ENCODE measurements at places on chromosomes 7 and 10. TPM values are rescaled to one million over a fixed set of nuclear protein-coding genes. Genes with fewer than 3 reads are reported as not detected.
A peak's percentile ranks its signal among the peaks of the same experiment; 100 is the strongest.

- H3K27ac ChIP-seq, result no peak overlapping the region
- no peak for DNase-seq
- H3K27me3 ChIP-seq, result no peaks in the 10 kb centered on the region
- no peak overlapping the region for H3K4me3 ChIP-seq
- H3K36me3 ChIP-seq, result no peaks in the 10 kb centered on the region
Measured at GRCh38 chr10:30903397-30904138, 128.1 kb downstream of the ZNF438 start.

DNA sequence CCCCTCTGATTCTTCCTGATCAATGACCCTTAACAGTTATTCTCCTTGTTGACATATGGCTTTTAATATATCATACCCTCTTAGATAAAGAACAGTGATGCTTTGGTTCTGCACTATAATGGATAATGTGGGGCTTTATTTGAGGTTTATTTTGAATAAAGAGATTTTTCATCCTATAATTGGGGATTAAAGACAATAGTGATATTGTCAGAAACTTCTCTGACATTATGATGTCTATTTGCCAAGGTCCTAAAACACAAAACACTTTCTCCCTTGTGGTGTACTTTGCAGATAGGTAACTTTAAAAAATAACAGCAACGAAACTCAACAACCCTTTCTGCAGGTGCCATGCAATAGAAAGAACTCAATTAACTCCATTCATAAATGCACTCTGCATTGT, 243.6 kb upstream of the RHOBTB1 start:
- no peaks in the 10 kb centered on the region for H3K27me3 ChIP-seq
- H3K36me3 ChIP-seq, result no peaks in the 10 kb centered on the region
- H3K27ac ChIP-seq, result no peak overlapping the region
- H3K4me3 ChIP-seq, result no peak overlapping the region
- no peak for DNase-seq

DNA sequence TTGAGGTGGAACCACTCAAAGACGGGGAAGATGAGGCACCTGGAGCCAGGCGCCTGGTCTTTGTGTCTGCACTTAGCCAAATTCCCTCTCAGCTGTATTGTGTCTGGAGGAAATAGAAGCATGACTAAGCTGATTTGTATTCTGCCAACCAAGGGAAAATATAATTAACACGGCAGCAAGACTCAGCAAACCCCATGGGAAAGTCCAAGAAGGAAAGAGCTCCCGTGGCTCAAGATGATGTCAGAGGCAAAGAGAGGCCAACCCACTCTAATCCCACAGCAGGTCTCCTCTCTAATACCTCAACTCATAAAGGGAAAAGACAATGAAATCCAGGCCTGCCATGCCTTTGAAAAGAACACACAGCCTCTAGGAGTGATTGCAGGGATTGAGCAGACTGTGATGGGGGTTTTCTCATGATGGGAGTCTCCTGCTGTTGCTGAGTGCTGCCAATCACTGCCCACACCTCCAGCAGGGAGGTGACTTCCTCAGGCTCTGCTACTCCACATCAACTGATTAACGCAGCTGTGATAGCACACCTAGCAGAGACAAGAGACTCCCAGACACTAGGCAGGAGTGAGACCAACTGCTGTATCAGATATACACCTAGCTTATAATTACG, 255.5 kb upstream of the C7orf33 start:
- H3K27me3 ChIP-seq, result no peaks in the 10 kb centered on the region
- no peak overlapping the region for H3K27ac ChIP-seq
- no peak for DNase-seq
- peaks cover 31% of the 10 kb centered on the region for H3K4me1 ChIP-seq
- no peak overlapping the region for H3K4me3 ChIP-seq
- no peaks in the 10 kb centered on the region for H3K36me3 ChIP-seq

Gene RTKN2
- total RNA-seq, result 9.3 TPM

GRCh38 chr10:78529262-78529661, 495.6 kb downstream of the RPS24 start:
- no peaks in the 10 kb centered on the region for H3K27me3 ChIP-seq
- no peak overlapping the region for H3K4me3 ChIP-seq
- no peak for DNase-seq
- H3K27ac ChIP-seq, result no peak overlapping the region

Gene CAV1
- total RNA-seq, result 73.6 TPM

Gene JCAD
- total RNA-seq, result 0.91 TPM

DNA sequence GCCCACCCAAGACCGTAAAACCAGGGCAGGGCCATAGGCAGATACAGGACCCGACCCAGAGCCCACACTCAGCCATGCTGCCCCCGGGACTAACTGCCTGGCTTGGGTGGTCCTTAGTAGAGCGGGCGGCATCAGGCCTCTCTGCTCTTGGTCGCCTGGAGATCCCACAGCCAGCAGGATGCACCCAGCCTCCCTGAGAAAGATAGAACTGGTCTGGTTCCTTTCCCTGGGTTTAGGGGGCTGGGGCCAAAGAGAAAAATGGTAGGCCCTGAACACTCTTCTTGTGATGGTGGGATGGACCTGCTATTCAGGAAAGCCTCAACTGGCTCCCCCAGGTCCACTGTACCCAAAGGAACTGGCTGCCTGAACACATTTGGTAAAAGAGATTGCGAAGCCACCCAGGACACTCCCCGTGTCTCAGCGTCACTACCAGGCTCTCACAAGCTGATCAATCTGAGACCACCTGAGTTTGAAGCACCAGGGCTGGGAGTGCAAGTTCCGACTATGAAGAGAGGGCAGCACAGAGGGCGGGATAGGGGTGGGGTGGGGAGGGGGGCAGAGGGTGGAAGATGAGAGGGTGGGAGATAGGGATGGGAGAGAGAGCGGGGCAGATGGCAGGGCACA, 591.5 kb downstream of the DNAJB6 start:
- no peak for DNase-seq
- no peak overlapping the region for H3K27ac ChIP-seq
- no peaks in the 10 kb centered on the region for H3K4me1 ChIP-seq
- H3K4me3 ChIP-seq, result no peak overlapping the region
- H3K27me3 ChIP-seq, result no peaks in the 10 kb centered on the region

Gene DDC
- total RNA-seq, result not detected

Gene CACNB2
- total RNA-seq, result 37.0 TPM

GRCh38 chr10:100535338-100535714, 417 bp upstream of the HIF1AN start:
- DNase-seq, result no peak
- H3K36me3 ChIP-seq, result peaks cover 7% of the 10 kb centered on the region
- peak overlapping the region; percentile 74 for H3K27ac ChIP-seq
- no peaks in the 10 kb centered on the region for H3K27me3 ChIP-seq
- H3K4me3 ChIP-seq, result peak overlapping the region; percentile 72
- peaks cover 36% of the 10 kb centered on the region for H3K4me1 ChIP-seq

Gene RBP3
- not detected for total RNA-seq

- H3K4me1 ChIP-seq, result no peaks in the 10 kb centered on the region
- no peaks in the 10 kb centered on the region for H3K27me3 ChIP-seq
- no peaks in the 10 kb centered on the region for H3K36me3 ChIP-seq
- no peak for DNase-seq
Measured at GRCh38 chr7:8134089-8134733, 127.8 kb downstream of the ICA1 start.

DNA sequence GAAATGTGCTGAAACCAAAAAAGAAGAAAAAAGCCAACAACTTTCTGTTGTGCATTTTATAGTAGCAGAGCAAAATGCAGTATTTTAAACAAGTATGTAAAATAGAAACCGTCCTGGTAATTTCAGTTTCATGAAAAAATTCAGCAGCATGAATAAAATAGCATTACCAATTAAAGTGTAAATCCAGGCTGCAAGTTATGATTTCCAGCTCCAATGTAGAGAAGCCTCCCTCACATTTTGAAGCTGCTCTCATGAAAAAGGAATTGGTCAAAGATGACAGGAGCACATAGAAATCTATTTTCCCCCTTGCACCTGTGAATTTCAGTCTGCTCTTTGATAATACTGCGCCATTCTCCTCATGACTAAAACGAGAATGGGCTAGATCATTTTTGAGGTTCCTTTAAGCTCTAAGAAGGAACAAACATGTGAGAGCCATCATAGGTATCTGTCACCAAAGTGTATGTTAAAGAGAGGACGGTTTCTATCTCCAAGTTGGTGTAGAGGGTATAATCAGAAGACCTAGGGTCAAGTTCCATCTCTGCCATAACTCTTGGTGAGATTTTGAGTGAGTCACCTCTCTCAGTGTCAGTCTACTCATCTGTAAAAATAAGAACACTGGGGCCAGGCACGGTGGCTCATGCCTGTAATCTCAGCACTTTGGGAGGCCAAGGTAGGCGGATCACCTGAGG, 107.5 kb downstream of the MTPAP start:
- no peak overlapping the region for H3K4me3 ChIP-seq
- DNase-seq, result no peak
- no peaks in the 10 kb centered on the region for H3K27me3 ChIP-seq
- H3K4me1 ChIP-seq, result no peaks in the 10 kb centered on the region

DNA sequence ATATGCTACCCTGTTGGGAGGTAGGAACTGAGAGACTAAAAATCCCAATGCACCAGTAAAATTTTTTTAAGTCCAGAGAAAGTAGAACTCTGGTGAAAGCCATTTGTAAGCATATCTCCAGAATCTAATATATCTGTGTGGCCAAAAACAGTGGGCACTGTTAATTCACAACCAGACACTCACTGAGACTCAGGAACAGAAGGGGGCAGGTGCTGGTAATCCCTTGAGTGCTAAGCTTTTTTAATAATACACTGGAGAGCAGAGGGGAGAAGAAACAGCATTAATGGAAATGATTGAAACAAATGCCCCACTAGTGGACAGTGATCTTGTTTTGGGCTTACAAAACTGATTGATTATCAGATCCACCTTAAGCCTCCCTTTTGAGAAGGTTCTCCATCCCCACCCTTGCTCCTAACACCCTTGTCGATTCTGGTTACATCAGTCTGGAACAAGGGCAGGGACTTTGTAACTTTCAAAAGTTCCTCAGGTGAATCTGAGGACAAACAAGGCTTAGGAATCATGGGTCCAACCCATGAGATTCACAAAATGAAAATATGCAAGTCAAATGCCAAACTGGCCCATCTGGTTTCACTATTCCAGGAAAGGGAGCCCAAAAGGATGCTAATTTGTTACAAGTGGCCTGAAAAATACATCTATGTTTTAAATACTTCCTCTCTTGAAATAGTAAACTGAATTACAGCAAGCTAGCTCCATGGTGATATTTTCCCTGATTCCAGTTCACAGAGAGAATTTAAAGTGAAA, 29.7 kb downstream of the PLXNA4 start:
- no peaks in the 10 kb centered on the region for H3K4me1 ChIP-seq
- H3K27ac ChIP-seq, result no peak overlapping the region
- H3K36me3 ChIP-seq, result no peaks in the 10 kb centered on the region
- no peak for DNase-seq
- H3K27me3 ChIP-seq, result no peaks in the 10 kb centered on the region

Gene ELAPOR2
- 2.1 TPM for total RNA-seq

GRCh38 chr10:7471720-7472367, 61.0 kb upstream of the SFMBT2 start:
- H3K27ac ChIP-seq, result no peak overlapping the region
- no peak for DNase-seq
- no peaks in the 10 kb centered on the region for H3K4me1 ChIP-seq
- no peaks in the 10 kb centered on the region for H3K27me3 ChIP-seq
- H3K36me3 ChIP-seq, result no peaks in the 10 kb centered on the region
- no peak overlapping the region for H3K4me3 ChIP-seq

GRCh38 chr10:84158061-84158460, 15.5 kb upstream of the GPR15LG start:
- peak overlapping the region; percentile 76 for H3K27ac ChIP-seq
- H3K36me3 ChIP-seq, result peaks cover 27% of the 10 kb centered on the region
- H3K4me1 ChIP-seq, result no peaks in the 10 kb centered on the region
- DNase-seq, result no peak
- H3K4me3 ChIP-seq, result no peak overlapping the region

DNA sequence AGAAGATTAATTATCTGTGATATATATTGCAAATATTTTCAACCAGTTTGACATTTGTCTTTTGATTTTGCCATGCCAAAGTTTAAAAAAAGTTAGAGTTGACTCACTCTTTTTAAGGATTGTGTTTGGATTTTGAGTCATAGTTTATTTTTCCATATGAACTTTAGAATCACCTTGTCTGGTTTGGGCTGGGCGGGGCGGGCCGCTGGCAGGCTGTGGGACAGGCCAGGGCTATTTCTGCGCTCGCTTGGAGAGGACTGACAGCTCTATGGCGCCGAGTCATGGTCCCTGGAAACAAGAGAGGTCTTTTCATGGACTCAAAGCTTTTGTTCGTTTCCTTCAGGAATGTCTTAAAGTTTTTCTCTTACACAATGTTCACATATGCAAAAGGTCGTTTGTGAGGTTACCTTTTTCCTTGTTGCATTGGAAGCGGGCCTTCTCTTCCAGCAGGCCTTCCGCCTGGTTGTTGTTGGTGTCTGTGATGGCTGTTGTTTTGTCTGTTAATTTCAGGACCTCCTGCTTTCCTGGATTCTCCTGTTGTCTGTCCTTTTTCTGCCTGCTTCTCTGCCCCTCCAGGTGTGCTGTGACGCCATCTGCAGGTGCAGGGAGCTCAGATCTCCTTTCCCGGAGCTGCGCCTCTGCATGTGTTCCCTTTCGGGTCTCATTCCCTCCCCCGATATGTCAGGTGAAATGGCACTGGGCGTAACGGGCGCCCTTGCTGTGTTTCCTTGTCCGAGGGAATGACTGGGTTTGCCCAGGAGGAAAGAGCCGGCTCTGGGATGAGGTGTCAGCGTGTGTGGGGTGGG, 53.8 kb downstream of the INPP5A start:
- no peak overlapping the region for H3K4me3 ChIP-seq
- DNase-seq, result no peak
- no peaks in the 10 kb centered on the region for H3K27me3 ChIP-seq

DNA sequence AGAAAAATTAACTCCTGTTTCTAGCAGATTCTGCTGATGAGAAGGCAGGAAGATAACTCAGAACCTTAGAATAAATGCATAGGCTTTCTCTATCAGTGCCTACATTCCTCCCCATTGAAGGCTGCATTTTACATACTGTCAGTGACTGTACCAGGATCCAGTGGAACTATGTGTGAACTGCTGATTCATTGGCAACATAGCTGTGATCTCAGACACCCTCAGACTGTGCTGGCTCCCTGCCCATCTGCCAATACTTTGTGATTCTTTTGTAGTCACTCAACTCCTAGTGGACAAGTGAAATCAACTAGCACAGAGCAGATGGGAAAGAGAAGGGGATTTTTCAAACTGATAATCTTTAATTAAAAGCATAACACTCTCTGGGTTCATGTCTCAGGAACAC, 375.8 kb downstream of the MDFIC start:
- DNase-seq, result no peak
- no peak overlapping the region for H3K27ac ChIP-seq
- H3K4me3 ChIP-seq, result no peak overlapping the region
- no peaks in the 10 kb centered on the region for H3K27me3 ChIP-seq
